ENCODE measurements at places on chromosomes 7 and 10.
A peak's percentile ranks its signal among the peaks of the same experiment; 100 is the strongest.

DNA sequence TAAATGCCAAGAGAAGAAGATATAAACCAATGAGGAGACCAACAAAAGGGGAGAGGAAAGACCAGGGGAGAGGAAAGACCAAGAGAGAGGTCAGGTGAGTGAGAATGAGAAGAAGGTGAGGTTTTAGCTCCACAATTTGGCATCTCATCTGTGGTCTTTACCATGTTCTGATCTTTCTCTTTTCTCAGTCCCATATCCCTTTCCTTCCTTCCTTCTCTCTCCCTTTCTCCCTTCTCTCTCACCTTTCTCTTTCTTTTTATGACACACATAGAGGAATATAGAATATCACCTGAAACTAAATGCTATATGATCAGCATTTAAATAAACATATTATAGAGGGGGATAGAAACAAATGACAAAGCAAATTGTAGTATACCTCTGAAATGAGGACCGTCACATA is 57.4 kb downstream of the ATE1 start:
- no peak for DNase-seq

- no peak for DNase-seq
These were observed 234.0 kb downstream of the SNX10 start for GRCh38 chr7:26525398-26526264.

DNA sequence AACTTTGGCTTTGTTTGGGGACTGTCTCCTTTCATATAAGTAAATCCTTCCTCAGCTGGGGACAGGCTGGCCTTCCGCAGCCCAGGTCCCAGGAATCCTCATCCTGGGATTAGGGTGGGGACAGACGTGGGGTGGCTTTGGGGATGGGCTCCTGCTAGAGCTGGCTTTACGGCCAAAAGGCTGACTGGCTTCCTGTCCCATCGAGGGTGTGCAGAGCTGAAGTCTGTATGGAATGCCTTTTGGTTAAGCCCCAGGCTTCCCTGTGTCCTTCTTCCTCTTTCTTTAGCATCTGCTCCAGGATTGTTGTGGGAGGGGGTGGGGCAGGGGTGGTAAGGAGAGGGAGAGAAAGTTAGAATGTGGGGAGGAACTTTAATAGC is 59.4 kb upstream of the AQP1 start:
- DNase-seq: no peak

GRCh38 chr10:103504181-103504783 is 10.8 kb downstream of the NEURL1 start:
- no peak for DNase-seq

DNA sequence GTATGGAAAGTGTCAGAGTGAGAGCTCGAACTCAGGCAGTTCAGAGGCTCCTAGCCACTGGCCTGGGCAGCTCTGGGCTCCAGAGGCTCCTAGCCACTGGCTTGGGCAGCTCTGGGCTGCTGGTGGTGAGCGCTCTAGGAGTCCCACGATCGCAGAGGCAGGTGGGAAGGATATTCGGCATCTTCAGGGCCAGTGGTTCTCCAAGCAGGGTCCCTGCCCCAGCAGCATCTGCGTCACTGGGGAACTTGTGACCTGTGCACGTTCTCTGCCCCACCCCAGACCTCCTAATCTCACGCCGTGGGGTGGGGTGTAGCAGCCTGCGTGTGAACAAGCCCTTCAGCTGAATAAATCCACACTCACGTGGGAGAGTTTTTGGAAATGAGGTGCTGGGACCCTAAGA is 25.2 kb upstream of the BTBD16 start:
- no peak for DNase-seq

DNA sequence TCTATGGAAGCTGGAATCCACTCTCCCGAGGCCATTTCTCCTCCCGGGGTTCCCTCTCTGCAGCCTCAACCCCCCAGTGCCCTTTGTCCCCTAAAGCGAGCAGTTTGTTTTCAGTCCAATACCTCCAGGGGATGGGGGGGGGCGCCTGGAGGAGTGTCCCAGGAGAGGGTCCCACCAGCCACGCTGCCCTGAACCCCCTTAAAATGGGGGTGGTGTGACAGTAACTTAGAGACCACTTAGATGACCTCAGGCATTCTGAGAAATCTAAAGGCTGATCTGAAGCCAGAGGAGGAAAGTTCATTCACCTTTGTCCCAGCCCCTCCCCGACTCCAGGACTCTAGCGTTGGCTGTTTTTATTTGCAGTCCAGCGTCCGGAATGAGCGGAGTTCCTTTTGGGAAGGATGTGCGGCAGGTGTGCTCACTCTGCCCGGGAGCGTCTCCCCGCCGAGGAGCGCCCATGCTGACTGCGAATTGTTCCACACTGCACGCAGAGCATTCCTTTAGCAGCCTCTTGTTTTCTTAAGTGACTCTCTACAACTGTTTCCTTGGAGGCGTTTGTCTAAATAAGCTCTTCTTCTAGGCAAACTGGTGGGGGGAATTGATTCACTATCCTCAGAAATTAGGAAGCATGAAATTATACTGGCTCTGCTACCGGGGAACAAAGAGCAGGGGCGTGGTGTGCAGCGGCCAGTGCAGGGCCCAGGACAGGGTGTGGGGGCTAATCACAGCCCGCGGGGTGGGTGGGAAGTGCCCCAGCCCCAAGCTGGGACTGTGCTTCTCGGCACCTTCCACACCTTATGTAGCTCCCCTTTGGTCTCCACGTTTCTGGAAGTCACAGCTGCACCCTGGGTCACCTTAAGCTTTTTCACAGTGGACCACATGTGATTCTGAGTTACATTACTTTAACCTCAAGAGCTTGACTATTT is 46.3 kb downstream of the SYPL1 start:
- DNase-seq: no peak

DNA sequence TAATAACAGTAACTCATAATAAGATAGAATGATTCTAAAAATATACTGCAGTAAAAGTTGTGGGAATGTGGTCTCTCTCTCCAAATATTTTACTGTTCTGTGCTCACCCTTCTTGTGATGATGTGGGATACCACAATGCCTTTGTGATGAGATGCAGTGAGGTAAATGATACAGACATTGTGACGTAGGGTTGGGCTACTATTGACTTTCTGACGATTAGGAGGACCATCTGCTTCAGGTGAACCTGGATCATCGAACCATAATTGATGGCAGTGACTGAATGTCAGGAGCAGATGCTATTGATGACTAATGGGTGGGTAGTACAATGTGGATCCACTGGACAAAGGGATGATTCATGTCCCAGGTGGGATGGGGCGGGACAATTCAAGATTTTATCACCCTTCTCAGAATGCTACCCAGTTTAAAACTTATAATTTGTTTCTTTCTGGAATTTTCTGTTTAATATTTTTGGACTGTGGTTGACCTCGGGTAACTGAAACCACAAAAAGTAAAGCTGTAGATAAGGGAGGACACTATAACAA is 73.9 kb upstream of the ARMC3 start:
- no peak for DNase-seq

DNA sequence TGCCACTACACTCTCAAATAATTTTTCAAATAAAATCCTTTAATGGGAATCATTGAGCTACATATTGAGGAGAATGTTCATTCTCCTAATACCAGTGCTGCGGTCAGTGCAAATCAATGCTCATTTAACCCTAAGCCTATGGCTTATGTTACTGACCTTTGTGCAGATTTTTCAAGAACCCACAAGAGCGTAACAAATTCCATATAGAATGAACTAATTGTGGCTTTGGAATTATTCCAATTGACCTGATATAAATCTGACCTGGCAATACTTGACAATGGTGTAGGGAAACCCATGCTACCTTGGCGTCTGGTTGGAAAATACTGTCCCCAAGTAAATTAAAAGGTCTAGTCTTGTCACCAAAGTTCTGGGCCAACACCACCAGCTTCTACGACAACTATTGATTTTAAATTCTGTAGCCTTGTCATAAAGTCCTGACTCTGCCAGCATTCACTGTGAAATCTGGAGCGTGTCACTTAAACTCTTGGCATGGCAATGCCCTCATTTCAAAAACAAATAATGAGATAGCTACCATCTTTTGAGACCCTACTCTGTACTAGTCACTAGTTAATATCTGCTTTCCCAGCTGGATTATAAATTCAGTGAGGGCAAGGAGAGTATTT is 320.9 kb downstream of the AHR start:
- DNase-seq: no peak

DNA sequence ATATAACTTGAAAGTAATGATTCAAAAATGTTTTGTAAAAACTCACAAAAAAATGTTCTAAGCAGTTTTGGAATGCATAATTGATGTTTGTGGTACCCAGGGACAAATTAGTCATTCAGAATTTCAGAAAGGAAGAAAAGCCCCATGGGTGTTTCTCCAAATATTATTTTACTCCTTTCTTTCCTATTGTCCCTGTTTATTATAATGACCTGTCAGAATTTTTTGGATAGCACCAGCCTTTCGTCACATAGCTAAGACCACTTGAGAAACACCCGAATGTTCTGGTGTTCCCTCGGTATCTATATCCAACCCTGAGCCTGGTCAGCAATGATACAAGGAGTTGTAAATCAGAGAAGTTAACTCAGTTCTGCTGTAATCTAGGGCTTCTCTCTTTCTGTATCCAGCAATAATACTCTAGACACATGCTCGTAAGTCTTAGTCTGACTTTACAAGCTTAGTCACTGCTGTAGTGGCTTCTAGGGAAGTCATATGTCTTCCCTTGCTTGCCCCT is 64.8 kb upstream of the MEOX2 start:
- DNase-seq: no peak

GRCh38 chr10:95560278-95561176 is 644 bp downstream of the SORBS1 start:
- no peak for DNase-seq

DNA sequence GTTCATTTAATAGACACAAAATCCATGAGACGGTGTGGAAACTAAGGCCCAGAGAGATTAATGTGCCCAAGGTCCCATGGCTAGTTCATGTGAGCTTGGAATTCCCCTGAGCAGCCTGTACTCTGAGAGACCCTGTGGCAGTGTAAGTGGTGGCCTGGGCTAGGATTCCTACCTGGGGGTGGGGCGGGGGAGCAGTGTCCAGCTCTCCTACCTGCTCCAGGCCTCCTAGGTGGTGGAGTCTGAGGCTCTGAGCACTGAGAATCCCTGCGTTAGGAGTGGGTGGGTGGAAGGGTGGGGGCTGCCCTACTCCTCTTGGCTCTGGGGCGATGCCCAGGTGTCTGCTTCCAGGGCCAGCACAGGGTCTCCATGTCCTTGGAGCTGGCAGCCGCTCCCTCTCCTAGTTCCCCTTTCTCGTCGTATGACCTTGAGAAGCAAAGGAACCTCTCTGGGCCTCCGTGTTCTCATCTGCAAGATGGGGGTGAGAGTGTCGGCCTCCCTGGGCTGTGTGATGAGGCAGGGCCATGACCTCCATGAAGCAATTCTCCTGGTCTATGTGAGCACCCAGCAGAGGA is 2.5 kb downstream of the SNCG start:
- no peak for DNase-seq

DNA sequence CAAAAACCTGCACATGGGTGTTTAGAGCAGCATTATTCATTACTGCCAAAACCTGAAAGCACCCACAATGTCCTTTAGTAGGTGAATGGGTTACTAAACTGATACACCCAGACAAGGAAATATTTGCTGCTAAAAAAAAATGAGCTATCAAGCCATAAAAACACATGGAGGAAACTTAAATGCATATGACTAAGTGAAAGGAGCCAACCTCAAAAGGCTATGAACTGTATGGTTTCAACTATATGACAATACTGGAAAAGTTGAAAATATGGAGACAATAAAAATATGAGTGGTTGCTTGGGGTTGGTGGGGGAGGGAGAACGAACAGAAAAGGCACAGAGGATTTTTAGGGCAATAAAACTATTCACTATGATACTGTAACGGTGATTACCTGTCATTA is 291.0 kb downstream of the TNS3 start:
- DNase-seq: no peak

GRCh38 chr7:12650080-12650479 is 37.4 kb upstream of the ARL4A start:
- no peak for DNase-seq

DNA sequence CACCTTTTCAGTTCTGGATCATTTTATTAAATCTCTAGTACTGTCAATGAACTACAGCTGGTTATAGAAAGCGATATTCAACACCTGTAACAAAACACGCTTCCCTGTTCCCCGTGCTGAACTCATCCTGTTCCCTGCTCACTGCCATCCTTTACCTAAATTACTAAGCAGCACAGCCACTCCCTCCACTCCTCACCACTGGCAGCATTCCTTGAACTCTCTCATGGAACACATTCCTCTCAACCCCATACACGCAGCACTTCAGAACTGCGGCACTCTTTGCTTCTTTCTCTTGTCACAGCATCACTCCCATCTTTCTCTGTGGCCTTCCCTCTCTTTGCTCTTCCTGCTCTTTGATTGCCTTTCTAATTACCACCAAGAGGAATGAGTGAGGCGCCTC is 27.4 kb downstream of the RELN start:
- DNase-seq: no peak

- DNase-seq: no peak
These were observed 27.4 kb downstream of the TAX1BP1 start for GRCh38 chr7:27767374-27767773.

GRCh38 chr10:91711885-91712680 is 79.2 kb upstream of the PPP1R3C start:
- DNase-seq: no peak

- no peak for DNase-seq
These were observed 3.9 kb downstream of the ADAM12 start for GRCh38 chr10:126384269-126384873.

- no peak for DNase-seq
These were observed 82.7 kb downstream of the ZRANB1 start for GRCh38 chr10:125024497-125025234.

DNA sequence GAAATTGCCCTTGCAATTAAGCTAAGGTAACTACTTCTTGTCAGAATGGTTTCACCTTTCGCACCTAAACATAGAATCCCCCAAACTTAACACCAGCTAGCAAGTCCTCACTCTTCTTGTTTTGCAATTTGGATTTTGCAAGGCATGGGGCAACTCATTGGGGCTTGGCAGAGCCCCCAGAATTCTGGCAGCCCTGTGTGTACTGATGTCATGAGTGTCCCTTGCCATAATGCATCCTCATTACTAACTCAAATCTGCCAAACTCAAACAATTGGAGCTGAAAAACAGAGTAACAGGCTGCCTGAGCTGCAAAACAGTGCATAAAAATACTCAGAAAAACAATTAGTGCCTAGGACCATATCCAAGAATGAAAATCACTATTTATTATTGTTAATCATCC is 7.9 kb upstream of the XPNPEP1 start:
- peak; percentile 35 for DNase-seq

- DNase-seq: no peak
These were observed 107.4 kb downstream of the EEPD1 start for GRCh38 chr7:36260481-36260880.

GRCh38 chr10:93039721-93040120 is 20.9 kb upstream of the CYP26C1 start:
- DNase-seq: no peak

All from HL-60 (cell line).